ENCODE measurements at places on chromosomes 3 and 15.

DNA sequence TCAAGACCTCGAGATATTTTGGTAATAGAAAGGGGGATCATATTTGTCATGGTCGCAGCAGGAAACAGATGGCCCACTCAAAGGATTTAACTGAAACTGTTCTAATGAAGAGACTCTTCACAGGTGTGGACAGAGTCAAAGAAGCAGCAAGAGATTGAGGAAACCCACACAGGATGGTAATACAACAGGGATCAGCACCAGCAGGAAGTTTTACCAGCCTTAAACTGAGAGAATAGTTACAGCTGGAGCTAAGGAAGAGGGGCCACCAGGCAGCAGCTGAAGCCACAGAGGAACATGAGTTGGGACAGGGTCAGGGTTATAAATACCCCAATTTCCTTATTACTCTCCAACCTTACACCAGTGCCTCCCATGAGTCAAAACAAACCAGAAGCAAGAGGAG, 131.8 kb upstream of the UBE2E2 start:
- DNase-seq = no peak

DNA sequence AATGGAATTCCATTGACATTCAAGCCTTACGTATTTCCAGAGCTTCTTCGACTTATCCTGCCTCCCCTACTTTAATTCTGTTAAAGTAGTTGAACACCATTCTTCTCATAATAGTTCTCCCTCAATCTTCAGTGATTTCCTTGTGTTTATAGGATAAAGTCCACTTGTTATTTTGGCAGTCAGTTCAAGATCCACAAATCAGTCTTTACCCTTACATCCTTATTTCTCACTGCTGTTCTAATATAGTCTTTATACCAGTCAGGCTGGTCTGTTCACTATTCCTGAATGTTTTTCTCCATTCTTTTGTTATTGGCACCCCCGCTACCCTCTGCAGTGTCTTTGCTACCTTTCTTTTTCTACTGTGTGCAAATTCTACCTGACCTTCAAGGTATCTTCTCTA, 29.7 kb downstream of the ATP6V1A start:
- no peak for DNase-seq

DNA sequence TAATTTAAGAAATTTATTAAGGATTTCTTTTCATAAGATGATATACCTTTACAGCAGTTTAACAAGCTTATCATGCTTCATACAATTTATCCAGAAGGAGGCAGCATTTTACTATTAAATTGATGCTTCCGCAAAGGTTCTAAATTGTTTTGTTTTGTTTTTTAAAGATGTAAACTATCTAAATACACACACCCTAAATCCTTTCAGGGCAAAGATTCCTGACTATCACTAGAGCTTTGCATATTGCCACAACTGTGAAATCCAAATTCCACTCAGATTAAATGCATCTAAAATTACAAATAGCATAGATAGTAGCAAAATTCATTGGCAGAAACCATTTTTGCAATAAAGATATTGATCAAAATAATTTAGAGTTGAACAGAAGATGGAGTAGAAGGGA, 44.5 kb upstream of the CCNL1 start:
- DNase-seq = no peak

GRCh38 chr3:53842436-53843194, 3.6 kb downstream of the CHDH start:
- no peak for DNase-seq

DNA sequence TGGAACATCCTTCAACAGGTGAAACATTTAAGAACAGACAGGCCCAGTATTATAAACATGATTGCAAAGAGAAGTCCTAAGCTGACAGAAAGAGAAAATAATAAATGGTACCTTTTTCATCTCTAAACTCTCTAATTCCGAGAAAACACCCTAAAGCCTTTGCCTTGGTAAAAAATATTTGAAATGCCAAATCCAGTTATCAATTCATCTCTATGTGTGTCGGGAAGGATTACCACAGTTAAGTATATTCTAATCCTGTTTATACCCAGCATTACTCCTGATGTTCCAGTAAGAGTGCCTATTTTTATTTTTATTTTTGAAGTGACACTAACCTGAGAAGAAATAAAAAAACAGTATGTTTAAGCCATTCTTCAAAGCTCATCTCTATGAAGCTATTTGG, 219.3 kb upstream of the NANOGP8 start:
- no peak for DNase-seq

DNA sequence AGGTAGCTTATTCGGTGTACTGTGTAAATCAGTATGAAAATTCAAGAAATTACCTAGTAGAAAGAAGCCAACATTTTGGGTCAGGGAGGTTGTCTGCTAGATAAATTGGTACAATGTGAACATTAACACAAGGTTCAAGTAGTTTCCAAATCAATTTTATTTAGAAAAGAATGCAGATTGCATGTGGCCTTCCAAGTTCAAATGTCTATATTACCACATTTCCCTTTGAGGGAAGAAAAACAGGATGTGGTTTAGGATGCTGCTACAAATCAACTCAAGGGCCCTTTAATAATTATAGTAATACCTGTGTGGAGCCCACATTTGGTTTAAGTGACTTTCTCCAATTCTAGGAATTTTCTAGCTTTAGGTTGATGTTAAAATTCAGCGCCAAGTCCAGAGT, 57.5 kb downstream of the CADPS start:
- DNase-seq = no peak

DNA sequence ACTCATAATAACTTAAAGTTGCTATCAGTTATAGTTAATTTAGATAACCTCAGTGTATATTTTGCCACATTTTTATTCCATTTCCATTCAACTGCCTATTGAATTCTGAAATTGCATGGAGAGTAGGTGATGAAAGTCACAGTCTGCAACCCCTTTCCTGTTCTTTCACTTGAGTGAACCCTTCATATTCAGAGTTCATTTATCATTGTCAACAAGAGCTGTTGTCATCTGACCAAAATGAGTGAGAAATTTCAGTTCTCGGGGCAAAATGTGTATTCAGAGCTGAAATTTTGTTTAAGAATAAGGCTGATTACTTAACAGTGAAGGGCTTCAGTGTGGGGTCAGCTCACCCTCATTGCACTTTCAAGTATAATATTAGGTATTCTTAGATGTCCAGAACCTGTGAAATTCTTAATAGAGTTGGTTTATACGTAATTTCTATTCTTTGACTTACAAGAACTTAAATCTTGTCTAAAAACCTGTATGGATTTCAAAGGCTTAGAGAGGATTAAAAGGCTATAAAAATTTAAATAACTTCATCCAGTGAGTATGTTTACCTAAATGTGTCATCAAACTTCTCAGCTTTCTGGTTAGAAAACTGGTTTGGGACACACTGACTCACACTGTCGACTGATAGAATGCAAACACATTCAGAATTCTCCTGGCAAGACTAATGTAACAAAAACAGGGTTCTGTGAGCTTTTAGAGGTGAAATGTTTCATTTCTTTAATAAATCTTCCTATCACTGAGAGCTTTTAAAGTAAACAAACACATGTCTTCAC, 92.2 kb downstream of the CMSS1 start:
- DNase-seq = no peak

- no peak for DNase-seq
Observed at GRCh38 chr15:40092256-40092978, 16.3 kb downstream of the BMF start.

GRCh38 chr15:69154684-69155083, 5.8 kb upstream of the GLCE start:
- DNase-seq = no peak

DNA sequence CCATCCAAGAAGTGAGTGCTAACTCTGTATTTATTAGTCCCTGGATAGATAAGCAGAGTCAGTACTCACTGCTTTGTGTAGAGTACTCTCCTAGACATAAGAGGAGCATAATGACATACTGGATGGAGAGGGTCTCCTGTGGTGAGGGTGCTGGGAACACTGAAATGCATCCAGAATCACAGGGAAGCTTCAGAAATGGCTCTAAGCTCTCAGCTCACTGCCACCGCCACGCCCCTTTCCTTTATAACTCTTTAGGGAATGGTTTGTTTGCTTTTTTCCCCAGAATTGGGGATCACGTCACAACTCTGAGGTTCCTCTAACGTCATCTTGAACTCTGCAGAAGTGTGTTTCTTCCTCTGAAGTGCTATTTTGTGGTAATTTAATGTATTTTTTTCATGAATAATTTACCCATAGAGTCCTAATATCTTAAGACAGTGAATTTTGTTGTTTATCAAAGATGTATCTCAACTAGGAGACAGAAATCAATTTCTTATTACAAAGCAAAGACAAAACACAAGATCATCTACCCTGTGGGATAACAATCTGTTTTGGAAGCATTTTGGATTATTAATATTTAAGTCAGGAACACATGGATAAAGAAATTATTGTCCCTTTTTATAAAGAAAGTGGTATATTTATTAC, 154.6 kb downstream of the PTPRG start:
- no peak for DNase-seq

GRCh38 chr3:51929420-51930003, 12.2 kb downstream of the RRP9 start:
- DNase-seq = no peak

DNA sequence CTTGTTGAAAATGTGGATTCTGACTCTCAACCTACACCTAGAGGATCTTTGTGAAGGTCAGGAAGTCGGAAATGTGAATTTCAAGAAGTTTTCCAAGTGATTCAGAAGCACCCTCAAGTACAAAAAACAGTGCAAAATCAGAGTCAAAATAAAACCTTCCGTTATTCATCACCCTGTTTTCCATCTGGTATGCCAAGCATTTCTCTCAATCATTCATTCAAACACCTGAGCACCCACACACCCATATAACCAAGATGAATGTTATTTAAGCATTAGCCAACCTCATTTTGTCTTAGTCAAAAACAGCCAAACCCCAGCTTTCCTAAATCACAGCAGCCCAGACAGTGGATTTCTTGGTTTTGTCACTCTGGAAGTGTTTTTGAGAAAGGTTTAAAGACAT, 91.1 kb downstream of the OSBPL10 start:
- no peak for DNase-seq

GRCh38 chr3:112117841-112118571, 15.0 kb downstream of the GCSAM start:
- DNase-seq = no peak

DNA sequence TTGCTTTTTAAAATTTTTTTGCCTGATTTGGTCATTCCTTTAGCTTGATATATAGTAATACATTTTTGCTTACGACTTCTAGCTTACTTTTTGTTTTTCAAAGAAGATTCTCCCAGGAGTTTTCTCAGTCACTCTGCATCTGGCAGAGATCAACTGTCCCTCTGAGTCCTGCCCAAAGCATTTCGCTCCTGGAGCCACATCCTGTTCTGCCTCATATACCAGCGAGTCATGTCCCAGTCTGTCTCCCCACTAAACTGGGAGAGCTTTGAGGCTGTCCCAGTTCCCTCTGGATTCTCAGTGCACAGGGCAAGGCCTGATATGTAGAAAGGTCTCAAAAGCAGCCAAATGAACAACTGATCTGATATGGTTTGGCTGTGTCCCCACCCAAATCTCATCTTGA, 326.3 kb downstream of the ARRDC4 start:
- no peak for DNase-seq

GRCh38 chr3:184662187-184662586, 49.7 kb downstream of the MAGEF1 start:
- DNase-seq = no peak

DNA sequence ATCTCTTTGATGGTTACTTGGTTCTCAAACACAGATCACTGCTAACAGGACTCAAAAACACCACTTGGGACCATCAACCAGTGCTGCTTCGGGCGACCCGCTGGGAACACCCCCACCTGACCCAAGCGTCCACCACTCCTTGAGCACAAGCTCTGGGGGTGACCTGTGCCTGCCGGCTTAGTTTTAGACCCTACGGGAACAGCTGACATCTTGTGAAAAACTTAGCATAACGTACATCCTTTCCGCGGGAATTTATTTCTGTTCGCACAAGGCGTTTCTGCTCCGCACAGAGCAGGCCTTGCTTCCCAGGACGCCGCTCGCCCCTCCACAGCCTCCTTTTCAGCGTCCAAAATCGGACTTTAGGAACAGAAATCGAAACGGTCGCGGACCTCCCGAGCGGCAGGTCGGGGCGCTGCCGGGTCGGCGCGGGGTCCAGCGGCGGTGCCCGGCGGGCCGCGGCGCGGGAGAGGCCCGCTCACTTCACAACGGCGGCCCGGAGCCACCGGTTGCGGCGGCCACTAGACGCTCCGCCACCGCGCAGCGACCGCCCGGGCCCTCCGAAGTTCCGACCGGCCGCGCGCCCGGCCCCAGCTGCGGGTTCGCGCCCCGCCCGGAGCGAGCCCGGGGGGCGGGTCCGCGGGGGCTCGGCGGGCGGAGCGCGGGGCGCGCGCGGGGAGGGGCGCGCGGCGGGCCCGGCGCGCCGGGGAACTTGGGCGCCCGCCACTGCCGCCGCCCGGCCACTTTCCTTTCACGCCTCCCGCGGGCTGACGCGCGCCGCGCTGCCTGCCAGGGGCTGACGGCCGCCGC, 959 bp downstream of the SFMBT1 start:
- DNase-seq = peak; percentile 19

GRCh38 chr15:52255008-52255407, 40.6 kb downstream of the MYO5C start:
- no peak for DNase-seq

- DNase-seq = no peak
Observed at GRCh38 chr15:52798529-52799101, 8.5 kb upstream of the ONECUT1 start.

- DNase-seq = no peak
Observed at GRCh38 chr3:172307141-172307560, 141.1 kb downstream of the GHSR start.

DNA sequence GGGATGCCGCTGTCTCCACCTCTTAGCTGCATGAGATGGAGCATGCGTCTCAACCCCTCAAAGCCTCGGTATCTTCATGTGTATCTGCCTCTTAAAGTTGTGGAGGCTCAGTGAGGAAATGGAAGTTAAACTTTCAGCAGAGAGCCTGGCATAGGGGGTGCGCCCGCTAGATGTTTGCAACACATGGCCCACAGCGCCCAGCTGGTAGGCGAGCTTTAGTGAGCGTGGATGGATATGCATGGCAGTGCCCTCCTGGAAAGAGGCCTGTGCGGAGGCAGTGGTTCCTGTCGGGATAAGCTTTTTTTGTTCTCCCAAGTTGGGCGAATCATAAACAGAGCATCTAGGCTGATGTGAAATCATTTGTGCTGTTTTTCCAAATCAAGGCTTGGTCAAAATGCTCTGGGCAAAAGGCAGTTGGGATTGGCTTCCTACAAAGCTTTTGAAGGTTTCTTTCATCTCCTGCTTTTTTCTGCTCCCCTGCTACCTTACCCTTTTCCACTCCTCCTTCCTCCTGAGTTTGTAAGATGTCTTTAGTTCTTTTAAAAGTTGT, 272.4 kb upstream of the TPM1 start:
- no peak for DNase-seq

GRCh38 chr3:179731544-179731943, 78.7 kb downstream of the USP13 start:
- no peak for DNase-seq
